ENCODE measurements at places on chromosomes 3 and 15.
A peak's percentile ranks its signal among the peaks of the same experiment; 100 is the strongest.

DNA sequence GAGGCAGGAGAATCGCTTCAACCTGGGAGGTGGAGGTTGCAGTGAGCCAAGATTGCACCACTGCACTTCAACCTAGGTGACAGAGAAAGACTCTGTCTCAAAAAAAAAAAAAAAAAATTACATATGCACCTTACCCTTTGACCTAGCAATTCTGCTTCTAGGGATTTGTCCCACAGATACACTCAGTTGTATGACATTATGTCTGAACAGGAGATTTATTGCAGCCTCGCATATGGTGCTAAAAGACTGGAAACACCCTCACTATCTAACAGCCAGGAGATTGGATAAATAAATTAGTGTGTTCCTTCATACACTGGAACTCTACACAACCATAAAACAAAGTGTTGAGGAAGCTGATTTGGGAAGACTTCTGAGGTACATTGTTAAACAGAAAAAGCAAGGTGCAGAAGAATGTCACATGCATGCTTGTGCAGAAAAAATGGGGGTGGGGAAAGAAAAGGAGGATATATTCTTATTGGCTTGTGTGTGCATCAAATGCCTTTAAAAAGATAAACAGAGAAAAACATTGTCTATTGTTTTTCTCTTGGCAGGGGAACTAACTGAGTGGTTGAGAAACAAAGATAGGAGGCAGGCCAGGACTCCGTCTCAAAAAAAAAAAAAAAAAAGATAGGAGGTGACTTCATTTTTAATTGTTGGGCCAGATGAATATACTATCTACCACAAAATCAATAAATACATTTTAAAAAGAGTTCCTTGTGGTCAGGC, 30.9 kb downstream of the PPCDC start:
- no peak for ATAC-seq

DNA sequence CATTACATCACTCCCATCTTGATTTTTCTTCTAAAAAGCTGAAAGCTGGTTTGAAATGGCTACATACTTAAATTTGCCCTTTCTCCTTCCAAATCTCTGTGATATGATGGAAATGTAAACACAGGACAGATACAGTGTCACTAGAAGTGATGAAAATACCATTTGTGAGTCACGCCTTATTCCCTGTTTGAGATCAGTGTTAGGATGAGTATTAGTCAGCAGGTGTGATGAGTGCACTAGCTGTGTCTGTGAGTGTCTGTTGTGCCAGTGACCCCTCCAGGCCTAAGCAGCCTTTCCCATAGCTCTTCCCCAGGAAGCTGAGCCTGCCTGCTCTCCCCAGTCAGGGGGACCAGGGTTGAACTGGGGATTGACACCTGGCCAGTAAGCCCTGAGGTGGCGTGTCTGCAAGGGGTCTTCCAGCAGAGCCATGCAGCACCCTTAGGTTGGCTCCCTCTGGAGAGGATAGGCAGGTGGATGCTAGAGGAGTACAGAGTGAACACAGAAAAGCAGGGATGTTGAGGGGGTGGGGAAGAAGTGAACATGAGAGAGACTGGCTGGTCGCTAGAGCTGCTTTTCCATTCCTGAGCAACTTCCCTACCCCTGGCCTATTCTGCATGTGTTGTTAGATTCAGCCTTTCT, 92.0 kb downstream of the PDE8A start:
- peak; percentile 53 for ATAC-seq

DNA sequence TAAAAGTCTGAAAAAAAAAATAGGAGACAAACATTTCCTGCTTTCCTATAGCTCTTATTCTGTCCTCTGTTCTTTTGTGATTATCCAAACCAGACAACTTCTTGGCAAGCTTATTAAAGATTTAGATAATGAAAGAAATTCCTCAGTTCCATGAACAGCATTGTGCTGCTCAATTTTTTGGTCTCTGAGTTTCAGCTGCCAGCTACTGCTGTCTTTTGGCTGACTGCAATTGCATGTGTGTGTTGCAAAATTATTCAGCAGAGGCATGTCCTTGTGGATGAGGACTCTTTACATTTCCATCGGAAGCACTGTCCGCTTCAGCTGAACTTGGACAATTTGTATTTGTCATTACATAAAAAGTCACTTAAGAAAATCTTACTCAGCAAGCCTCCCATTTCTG, 397.3 kb upstream of the RASGRP1 start:
- no peak for ATAC-seq

DNA sequence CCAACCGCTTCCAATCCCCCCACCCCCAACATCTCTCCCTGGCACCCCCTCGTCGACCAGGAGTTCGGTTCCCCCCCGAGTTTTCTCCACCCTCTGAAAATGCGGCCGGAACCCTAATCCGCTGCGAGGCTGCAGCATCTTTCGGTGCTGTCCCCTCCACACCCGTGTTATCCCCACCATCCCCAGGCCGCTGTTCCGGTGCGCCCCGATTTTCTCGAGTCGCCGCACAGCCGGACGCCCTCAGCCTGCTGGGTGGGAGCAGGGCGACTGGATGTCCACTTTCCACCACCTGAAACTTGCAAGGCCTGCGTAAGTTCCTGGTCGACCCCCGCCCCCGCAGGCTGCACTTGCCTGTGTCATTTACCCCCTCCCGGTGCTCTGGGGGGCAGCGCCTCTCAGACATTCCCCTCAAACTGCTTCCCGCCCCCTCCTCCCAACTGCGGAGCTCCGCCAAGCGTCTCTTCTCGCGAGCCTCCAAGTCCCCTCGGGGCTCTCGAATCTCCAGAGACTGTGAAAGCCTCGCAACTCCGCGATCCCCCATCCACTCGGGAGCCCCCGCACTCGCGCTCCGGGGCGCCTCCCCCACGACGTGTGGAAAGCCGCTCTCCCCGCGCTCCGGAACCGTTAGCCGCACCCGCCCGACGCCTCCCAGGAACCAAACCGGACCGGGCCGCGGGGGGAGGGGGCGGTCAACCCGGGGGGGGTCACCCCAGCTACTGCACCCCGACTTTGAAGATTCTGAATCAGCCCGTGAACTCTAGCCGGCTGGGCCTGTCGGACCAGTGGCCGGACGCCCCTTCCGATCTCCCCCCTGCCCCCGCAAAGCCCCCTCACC, 566 bp downstream of the ETV5 start:
- no peak for ATAC-seq

GRCh38 chr3:189841473-189842205, 210.4 kb downstream of the TP63 start:
- ATAC-seq = peak; percentile 5

DNA sequence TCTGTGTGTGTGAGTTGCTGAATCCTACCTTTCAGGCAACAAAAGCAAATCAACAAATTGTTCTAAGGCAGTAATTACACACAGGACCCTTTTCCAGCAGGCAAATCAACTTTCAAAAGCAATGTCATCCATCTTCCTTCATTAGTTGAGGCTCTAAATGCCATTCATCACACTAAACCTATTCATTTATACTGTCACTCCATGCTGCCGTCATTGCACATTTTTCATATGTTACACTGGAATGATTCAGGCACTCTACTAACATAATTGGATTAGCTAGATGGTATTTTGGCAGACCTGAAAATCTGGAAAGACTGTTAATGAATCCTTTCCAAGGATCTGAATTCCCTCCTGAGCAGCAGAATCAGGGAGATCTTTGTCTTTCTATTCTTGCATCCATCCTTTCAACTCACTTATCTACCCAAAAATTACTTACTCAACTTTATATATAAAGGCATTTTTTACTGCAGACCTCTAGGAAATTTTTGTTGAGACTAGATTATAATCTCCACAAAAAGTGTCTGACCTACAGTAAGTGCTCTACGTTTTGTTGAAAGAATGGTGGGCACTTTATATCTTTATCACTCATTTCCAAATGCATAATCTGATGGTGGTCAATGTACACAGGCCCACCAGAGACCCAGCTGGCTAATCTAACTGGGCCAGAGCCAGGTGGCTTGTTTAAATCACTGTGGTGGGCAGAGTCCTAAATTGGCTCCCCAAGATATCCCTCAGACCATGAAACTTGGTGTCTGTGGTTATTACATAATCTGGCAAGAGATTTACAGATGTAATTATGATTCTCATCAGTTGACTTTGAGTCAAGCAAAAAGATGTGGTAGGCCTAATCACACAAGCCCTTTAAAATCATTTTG, 25.0 kb downstream of the MIX23 start:
- no peak for ATAC-seq

DNA sequence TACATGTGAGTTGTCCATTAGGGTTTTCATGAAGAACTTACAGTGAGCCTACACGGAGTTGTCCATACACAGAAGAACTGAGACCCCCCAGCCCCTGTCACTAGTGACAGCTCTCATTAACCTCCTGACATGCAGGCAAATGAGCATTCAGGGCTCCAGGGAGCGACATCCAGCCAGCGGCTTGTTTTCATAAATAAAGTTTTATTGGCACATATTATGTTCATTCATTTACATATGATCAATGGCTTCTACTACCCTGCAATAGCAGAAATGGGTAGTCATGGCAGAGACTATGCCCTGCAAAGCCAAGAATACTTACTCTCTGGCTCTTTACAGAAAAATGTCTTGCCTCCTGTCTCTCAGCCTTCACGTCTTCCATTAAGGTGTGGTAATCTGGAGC, 553.5 kb downstream of the EDEM1 start:
- ATAC-seq = no peak

GRCh38 chr15:96147267-96147666, 183.2 kb upstream of the NR2F2 start:
- no peak for ATAC-seq

- peak; percentile 53 for ATAC-seq
Observed at GRCh38 chr15:84099181-84099580, 136.4 kb upstream of the GOLGA6L4 start.

DNA sequence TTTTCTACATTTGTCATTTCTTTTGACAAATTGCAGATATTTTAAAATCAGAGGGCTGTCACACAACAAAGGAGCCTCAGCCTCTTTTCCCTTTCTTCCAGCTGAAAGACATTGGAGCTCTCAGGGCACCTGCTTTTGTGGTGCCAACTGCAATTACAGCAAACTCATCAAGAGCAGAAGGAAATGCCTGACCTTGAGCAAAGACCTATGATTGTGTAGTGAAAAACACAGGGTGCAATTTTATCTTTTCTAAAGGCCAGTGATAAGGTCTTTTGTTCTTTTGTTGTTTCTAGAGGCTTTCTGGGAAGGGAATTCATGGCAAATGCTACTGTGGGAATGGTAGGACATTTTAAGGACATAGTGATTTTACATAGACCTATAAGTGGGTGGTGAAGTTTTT, 214.3 kb downstream of the OXSM start:
- ATAC-seq = no peak

DNA sequence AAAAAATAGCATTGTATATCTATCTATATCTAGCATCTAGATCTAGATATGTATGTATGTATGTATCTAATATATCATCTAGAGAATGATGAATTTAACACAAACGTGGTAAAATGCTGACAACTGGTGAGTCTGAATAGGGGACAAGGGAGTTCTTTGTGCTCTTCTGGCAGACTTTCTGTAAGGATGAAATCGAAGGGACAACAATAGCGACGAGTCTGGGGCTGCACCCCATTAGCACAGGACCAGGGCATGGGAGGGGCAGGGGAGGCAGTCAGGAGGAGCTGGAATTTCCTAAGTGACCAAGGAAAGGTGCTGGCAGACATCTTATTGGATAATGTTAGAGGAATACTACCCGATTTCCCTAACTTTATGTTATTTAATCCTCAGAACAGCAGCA, 7.9 kb downstream of the CCR1 start:
- no peak for ATAC-seq
